ENCODE measurements at places on chromosomes 13 and 19.

DNA sequence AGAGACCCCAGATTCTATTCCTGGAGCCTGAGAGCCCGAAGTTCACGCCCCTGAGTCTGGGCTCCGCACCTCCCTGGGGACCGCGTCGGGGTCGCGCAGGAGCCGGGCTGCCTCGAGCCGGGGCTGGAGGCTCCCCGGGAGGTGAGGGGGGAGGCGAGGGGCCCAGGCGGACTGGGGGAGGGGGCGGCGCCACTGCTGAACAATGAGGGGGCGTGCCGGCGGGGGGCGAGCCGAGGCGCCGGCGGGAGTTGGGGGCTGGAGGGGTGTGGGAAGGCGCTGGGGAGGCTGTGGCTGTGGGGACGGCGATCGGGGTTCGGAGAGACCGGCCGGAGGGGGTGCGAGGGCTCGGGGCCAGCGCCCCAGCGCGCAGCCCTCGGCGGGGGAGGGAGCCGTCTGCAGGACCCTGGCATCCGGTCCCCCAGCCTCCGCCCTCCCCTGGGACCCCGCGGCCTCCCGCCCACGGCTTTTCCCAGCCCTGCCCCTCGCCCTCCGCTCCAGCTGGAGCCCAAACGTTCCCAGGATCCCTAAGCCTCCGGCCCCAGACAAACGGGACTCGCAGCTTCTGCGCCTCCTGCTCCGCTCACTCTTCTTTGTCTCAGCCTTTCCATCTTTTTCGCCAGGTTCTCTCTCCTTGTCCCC lies 922 bp downstream of the PLEKHG2 start:
- DNase-seq = no peak

DNA sequence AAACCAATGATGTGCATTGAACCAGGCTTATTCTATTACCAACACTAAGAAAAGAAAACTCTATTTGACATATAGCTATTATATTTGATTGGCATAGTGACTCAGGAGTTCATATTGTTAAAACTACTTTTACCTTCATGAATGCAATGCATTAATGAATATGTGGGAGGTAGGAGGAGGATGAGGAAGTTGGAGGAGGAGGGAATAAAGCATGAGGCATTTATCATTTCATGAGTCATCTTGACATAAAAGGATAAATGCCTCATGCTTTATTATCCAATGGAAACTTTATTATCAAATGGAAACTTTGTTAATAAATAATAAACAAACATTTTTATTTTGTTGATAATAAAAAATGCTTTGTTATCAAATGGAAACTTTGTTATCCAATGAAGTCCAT lies 116.5 kb downstream of the SPRY2 start:
- DNase-seq = no peak

- no peak for DNase-seq
These were observed 21.5 kb upstream of the GARRE1 start for GRCh38 chr19:34232566-34233481.

GRCh38 chr19:6109947-6110346 lies 353 bp downstream of the RFX2 start:
- DNase-seq = no peak

DNA sequence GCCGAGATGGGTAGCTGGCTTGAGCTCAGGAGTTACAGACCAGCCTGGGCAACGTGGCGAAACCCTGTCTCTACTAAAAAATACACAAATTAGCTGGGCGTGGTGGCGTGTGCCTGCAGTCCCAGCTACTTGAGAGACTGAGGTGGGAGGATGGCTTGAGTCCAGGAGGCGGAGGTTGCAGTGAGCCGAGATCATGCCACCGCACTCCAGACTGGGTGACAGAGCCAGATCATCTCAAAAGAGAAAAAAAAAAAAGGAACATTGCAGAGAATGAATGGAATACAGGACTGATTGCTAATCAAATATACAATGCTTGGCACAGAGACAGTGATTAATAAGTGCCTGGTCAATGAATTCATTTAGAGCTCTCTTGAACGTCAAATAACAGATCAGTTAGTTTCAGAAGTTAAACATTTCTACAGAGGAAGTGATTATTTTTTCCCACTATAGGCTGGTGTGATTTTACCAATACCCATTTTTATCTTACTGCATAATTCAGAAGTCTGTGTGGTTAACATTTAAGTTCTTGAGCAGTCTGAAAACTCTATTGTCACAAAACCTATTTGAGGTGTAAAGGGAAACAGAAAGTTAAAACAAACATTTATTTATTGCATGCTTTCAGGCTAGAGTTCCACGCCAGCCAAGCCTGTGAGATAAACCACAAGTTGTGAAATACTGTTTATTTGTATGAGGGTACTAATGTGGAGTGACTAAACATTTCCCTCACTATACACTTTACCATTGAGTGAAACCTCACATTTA lies 7.7 kb upstream of the TBC1D4 start:
- DNase-seq = no peak

DNA sequence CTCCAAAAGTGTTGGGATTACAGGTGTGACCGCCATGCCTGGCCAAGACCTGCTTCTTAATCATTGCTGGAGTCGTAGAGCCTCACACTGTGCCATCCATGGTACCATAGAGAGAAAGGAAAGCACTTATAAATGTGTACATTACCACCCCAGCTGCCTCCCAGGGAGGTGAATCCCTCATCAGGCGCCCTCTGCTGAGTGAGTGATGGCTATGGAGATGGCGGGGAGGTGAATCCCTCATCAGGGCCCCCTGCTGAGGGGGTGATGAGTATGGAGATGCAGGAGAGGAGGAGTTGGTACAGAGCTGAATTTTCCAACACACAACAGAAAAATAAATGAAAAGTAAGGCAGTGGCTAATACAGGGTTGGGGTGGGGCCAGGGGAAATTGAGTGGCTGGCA lies 263.4 kb downstream of the UQCRFS1 start:
- DNase-seq = no peak

DNA sequence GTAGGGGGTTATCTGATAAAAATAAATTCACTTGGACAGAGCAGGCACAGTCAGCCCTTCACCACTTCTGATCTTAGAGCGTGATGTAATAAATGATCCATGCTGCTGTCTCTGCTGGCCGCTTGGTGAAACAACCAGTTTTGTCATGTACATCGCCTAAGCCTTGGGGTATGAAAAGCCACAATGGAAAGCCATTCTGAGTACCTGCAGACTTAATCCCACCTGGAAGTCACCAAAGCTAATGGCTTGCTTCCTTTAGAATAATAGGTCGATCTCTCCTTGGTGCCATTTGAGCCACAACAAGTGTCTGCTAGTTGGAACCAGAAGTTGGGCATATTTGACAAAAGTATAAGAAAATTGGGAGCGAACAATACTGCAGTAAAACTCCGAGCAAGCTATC lies 1649.7 kb upstream of the SPRY2 start:
- DNase-seq = no peak

DNA sequence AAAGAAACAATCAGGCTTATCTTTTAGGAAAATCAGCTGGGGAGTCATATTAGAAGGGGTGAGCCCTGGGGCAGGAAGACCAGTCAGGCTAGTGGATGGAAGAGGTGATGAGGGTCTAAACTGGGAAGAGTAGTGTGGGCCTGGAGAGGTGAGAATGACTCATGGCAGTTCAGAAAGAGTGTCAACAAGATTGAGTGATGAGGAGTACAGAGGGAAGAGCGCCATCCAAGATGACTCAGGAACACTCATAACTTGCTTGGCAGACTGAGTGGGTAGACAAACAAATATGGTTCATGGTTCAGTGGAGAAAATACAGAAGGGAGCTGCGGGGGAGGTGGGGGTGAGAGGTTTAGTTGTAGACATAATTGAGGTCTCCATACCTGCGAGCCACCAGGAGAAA lies 17.3 kb upstream of the CLDN10 start:
- DNase-seq = no peak

DNA sequence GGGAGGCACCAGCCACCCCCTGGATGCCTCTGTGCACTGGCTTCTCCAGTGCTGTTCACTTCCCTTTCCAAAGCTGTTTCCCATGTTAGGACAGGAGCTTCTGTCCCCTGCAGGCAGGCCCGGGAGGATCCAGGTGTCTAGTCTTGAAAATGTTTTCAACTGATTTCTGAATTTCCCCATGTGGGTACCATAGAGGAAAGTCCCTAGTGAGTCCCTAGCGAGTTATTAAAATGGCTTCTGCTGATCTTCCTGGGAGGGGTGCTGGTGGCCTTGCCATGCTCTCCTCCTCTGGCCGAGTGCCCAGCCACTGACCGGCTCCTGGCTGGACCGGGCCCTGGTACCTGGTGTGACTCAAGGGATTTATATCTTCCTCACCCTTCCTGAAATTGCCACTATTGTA lies 5.2 kb upstream of the ANKRD10 start:
- DNase-seq = no peak

DNA sequence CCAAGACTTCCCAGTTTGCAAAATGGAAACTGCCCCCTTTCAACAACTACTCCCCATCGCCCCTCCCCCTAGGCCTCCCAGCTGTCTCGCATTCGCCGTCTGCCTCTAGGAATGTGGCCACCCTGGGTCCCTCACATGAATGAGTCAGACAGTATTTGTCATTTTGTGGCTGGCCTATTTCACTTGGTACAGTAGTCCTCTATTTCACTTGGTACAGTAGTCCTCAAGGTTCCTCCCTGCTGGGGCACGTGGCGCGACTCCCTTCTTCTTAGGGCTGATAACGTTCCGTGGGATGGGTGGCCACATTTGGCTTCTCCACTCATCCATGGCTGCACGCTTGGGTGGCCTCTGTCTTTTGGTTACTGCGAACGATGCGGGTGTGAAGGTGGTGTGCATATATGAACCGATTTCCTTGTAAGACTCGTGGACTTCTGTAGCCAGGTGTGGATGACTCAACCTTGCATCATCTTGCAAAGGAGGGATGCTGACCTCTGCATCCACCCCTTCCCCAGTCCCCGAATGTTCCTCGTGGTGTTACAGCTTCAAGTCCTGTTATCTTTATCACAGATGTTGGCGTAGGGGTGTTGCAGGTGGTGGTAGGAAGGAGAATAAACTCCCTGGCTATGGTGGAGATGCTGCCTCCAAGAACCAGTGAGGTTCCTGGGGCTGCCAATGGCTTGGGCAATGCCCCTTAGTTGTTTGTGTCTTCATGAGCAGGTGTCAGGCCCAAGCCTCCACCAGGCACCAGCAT lies 112.1 kb upstream of the SOX1 start:
- DNase-seq = no peak

DNA sequence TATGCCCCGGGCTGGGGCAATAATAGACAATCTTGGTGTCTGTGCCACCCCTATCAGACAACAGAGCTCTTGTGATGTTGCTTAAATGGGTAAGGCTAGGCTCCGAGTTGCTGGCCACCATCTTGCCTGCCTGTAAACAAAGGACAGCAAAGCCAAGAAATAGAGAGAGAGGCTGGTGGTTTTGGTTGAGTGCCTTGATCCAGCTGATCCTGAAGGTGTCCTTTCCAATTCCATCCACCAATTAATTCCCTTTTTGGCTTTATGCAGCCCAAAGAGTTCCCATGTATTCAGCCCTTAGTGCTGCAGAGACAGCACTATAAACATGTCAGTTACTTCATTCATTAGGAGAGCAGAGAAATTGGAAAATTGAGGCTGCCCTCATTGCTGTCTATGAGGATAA lies 41.7 kb upstream of the HOMER3 start:
- DNase-seq = no peak

GRCh38 chr19:30226464-30227011 lies 145.6 kb upstream of the ZNF536 start:
- no peak for DNase-seq

DNA sequence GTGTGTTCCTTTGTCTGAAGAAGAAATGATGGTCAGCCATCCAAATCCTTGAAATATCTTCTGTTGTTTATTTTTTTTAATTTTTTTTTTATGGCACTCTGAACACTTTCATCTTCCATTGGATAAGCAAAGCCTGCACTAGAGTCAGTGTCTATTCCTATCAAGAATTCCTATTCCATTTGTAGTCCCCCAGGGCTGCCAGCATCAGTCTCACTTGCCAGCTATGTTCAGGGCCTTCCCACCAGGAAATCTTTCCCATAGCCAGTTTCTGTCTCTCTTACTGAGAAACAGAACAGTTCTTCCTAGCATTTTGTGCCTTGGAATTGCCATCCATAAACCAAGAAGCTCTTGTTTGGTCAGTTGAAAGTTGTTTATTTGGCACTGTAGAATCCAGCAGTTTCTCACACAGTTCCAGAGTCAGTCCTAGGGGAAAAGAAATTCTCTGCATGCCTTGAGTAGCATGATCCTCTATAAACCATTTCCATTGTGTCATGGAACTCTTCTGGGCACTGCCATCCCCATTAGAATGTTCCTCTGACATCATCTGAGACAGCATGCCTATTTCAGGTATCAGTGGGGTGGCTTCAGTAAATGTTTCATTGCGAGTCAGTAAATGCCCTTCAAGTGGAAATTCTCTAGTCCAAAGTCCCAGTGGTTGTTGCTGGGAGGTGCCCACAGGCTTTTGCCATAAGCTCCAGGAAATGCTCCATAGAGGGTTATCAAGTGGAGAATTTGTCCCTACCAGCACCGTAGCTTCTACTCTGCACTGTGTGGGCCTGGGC lies 18.7 kb upstream of the SPRYD7 start:
- DNase-seq = no peak

- peak; percentile 62 for DNase-seq
These were observed 776 bp upstream of the NCLN start for GRCh38 chr19:3184847-3185460.

DNA sequence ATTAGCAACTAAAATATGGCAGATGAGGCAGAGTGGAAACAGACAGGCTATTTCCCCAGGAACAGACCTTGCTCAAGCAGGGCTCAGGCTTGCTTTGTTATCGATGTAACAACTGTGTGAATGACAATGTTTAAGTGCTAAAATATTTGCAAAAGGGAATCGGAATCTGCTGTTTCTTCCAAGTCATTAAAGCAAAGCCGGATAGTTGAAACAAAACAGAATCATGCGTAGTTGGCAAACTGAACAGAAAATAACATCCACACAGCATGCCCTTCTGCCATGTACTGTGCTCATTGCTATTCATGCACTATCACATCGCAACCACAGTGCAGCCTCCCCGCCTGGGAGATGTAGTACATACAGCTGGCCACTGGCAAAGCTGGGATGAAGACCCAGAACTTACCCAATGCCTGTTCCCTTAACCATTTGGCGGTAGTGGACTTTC lies 799.1 kb downstream of the DIAPH3 start:
- DNase-seq = no peak

GRCh38 chr13:96431044-96431581 lies 341.2 kb downstream of the HS6ST3 start:
- DNase-seq = no peak

DNA sequence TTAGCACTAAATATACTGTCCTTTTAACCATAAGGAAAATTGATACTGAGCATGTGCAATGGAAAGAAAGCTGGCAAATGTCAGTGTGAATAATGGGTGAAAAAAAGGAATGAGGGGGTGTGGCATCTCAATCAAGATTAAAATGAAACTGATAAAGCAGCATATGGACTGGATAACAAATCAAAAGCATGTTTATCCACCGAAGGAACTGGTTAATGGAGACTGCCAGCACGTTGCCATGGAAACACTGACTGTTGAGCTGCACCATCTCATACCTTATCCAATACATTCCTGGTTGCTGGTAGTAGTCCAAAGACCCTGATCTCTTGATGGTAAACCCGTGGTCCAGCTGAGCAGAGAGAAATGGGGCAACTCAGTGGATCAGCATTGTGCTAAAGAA lies 311.4 kb upstream of the MAB21L1 start:
- DNase-seq = no peak

GRCh38 chr19:44111910-44112463 lies 1.2 kb upstream of the ZNF225 start:
- no peak for DNase-seq

- no peak for DNase-seq
These were observed 30.6 kb downstream of the DPF1 start for GRCh38 chr19:38193445-38193844.

All from effector memory CD8-positive, alpha-beta T cell (primary cell).